ENCODE measurements at places on chromosomes 5 and 9.

GRCh38 chr5:111071413-111071812 is at the start of gene TSLP:
TSS of gene TSLP (plus strand) at chr5:111071713. CDS start at chr5:111071891, 178 bp downstream.
- no peak for DNase-seq

DNA sequence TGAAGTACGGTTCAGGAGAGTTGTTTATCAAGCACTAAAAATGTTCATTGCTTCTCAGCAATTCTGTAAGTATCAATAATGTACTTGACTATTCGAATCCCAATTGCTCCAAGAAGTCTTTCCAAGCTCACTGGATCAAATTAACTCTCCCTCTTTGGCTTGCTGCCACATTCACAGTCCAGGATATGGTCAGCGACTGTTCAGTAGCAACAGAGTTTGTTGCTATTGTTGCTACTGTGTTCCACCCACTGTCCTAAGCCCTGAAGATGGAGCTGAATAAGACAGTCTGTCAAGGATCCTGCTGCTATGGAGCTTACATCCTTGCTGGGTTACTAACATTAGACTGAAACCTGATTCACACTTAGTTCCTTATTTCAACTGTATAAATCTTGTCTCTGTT is 110.8 kb downstream of the FGF10 start:
- DNase-seq, result no peak

DNA sequence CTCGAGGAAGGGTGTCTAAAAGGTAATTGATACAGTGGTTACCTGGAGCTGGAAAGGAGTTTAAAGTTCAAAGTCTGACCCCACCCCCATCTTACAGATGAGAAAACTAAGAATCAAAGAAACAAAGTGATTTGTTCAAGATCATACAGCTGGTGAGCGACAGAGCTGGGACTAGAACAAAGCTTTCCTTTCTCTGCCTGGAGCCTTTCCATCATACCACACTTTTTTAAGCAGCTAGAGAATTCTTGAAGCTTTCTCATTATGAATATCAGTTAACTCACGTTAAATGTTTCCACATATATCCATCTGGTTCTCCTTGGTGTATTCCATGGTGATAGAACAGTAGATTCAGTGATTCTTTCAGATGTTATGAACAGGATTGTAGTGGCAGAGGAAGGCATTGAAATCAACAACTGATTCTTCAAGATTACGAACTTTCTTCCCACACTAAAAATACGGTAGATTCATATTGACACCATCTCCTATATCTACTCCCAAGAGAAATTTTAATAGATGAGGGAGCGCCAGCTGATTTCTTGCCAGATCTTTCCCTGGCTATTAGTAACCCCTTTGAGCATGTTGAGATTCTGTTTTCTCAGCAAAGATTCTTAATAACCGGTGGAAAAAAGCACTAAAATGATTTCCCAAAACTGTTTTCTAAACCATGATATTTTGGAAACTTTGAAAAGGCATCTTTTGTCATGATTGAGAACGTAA is 233.7 kb downstream of the ADAMTSL1 start:
- no peak for DNase-seq

DNA sequence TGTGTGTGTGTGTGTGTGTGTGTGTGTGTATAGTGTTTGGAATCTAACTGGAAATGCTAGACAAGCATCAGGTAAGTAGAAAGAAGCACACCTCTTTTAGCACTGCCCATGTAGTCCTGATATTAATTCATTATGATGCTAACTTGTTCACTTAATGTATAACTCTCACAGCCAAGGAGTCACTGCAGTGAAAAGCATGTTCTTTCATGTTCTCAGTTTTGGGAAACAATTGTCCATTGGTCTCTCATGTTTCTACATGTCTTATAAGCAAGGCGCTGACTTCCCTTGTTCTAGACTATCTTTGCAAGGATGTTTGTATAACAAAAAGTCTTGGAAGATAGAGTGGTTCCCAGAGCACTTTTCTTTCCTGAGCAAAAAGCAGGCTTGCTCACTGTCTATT is 148.8 kb upstream of the TNPO1 start:
- no peak for DNase-seq

- no peak for DNase-seq
Measured at GRCh38 chr5:162638849-162639248, 571.3 kb downstream of the GABRG2 start.

DNA sequence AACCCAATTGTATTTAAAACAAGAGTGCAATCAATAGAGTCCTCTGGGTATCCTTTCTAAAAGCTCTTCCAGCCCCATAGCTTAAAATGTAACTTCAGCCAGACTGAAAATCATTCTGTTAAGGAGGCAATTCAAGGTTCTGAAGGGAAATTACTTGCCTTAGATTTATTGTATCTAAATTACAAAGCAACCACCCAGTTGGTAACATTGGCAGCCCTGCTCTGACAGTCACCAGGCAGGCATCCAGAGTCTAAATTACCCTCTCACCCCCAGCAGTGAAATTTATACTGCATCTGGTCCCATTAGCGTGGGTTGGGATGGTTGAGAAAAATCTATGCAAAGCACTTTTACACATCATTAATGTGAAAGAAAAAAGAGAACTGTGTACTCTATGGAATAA is 514.7 kb downstream of the MTRR start:
- DNase-seq, result no peak

DNA sequence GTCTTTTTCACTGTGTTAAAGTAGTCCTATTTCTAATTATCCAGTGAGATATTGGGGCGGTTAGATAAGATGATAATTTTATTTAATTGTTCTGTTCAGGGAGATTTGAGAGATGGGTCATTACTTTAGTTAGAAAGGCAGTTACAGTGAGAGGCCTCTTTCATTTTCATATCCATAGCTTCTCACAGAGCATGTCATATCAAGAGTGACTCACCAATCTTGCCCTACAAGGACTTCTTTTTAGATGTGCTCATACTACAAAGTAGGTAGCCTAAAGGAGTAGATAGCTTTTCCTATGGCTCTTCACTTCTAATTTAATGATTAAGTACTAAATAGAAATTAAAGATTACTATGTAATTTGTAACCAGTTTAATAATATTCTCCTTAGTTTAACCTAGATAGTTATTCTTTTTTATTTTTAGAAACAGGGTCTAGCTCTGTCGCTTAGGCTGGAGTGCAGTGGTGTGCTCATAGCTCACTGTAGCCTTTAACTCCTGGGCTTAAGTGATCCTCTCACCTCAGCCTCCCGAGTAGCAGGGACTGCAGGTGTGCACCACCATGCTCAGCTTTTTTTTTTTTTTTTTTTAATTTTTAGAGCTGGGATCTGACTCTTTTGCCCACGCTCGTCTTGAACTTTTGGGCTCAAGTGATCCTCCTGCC is 71.0 kb downstream of the FER start:
- DNase-seq, result peak; percentile 54

GRCh38 chr5:136656811-136657210 is 291.5 kb upstream of the TRPC7 start:
- peak; percentile 62 for DNase-seq

DNA sequence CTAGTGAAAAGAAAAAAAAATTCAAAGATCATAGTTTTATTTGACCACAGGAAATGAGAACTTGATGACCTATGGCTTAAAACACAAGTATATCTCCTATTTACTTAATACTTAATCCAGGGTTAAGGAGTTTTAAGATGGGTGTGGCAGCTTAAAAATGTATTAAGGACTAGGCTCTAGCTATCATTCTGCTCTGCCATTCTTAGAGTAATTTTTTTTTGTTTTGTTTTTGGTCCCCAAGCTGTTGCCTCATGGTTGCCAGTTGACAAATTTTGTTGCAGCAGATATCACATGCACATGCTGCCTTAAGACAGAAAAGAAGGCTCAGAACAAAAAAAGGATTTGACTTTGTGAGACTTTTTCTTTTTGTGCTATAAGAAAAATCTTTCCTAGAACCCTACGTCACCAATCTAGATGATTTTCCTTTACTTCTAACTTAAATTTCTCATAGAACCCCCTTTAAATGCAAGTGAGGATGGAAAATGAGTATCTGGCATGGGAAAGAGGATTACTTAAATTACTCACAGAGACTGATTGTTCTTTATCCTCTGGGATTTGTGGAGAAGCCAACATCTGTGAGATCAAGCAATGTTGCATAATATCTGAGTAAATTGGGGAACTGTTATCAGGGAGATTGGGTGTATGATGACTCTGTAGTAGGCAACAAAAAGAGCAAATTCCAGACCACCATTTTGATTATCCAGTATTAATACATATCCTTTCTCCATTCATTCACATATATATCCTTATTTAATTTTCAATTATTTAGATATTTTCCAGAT is 364.7 kb upstream of the CD180 start:
- DNase-seq, result no peak

- DNase-seq, result no peak
Measured at GRCh38 chr9:71121275-71122021, at the start of gene TRPM3. TSS of gene TRPM3 (minus strand) at chr9:71121621. CDS start at chr9:71121354, 267 bp downstream.

DNA sequence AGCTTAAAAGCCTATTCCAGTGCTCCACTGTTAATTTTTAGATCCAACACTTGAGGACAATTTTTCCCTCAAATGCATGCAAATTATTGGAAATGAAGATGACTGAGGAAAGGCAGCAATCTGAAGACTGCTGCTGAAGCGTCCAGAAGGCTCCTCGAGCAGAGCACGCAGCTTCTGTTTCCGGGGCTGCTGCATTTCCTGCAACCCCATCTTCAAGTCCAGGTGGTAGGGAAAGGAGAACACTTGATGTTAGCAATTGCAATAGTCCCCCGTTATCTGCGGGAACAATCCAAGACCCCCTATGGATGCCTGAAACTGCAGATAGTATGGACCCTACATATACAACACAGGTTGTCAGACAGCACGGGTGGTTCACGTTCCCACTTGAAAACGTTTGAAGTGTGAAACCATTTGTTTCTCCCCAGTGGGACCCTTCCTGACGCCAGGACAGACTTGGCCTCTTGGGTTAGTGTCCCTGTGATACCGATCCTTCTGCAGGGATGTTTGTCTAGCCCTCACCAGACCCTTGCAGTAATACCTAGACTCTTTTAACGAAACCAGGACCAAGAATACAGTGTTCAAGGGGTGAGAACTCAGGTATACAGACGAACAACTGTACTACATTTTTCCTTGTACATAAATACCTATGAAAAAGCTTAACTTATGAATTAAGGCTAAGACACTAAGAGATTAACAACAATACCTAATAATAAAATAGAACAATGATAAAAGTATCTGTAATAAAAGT is 152.3 kb downstream of the HSD17B3 start:
- no peak for DNase-seq

- no peak for DNase-seq
Measured at GRCh38 chr5:171469326-171469725, 49.9 kb downstream of the FGF18 start.

DNA sequence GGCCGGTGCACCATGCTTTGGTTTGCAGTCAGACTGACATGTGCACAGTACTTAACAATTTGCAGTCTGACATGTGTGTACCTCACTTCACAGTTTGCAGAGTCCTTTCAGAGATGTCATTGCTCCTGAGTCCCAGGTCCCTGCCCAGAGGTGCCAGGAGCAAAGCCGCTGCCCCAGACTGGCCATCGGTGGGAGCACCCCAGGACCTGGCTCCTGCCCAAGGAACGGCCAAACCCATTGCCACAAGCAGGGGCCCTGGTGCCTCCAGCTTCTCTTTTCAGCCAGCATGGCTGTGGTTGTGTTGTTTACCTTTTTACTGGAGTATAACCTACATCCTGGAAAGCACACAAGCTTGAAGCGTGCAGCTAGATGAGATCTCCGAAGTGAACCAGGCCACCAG is 28.6 kb downstream of the RASGEF1C start:
- DNase-seq, result no peak

- DNase-seq, result no peak
Measured at GRCh38 chr5:117318528-117318927, 743.9 kb upstream of the SEMA6A start.

- DNase-seq, result peak; percentile 20
Measured at GRCh38 chr5:52861368-52861767, 73.7 kb downstream of the ITGA1 start.

GRCh38 chr5:33339413-33339812 is 101.4 kb upstream of the TARS1 start:
- no peak for DNase-seq

DNA sequence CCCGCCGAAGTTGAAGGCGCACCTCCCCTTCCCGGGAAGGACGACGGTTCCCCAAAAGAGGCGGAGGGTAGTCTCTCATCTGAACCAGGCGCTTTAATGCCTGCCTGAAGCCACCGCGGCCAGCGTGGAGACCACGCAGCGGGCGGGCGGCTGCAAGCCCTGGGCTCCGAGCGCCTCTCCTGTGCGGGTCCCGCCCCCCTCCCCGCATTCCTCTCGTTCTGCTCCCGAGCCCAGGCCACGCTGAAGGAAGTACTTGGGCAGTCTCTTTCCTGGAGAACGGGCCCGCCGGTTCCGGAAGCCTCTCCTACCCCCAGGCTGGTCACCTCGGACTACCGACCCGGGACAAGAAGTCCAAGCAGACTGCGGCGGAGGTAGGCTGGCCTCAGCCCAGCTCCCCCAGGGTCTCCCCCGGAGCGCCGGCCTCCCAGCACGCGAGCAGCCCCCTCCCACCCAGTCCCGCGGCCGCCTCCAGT is 571 bp downstream of the PPIC start:
- DNase-seq, result peak; percentile 56

GRCh38 chr5:91359962-91360609 is 23.0 kb downstream of the ARRDC3 start:
- DNase-seq, result peak; percentile 58

DNA sequence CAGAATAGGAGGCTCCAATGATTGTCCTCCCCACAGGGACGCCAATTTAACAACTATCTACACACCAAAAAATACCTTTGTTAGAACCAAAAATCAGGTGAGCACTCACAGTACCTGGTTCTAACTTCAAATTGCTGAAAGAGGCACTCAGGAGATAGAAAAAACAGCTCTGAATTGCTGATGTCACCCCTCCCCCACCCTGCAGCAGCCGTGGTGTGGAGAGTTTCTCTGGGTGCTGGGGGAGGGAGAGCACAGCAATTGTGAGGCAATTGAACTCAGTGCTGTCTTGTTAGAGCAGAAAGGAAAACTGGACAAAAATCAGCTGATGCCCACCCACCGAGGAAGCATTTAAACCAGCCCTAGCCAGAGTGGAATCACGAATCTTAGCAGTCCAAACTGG is 41.8 kb downstream of the TNFSF8 start:
- DNase-seq, result no peak

- peak; percentile 37 for DNase-seq
Measured at GRCh38 chr5:120901199-120901598, 437.1 kb downstream of the PRR16 start.

DNA sequence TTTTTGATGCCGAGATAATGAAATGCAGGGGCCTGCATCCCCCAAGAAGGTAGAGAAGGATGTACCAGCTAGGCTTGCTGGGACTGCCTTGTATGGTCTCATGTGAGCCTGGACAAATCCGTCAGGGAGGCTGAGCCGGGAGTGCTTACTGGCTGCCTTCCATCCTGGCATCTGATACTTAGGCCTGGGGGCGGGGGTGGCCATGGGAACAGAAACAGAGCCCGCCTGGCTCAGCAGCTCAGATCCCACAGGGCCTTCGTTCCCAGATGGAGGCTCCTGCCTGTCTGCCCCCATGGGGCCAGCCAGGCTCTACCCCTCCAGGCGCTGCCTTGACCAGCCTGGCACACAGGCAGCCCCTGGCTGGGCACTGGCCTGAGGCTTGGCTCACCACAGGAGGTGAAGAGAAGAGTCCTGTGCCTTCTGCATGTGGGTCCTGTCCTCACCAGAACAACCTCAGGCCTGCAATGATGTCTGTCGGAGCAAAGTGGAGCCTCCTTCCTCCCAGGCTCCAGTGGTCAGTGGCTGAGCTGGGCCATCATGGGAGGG is 10.5 kb upstream of the SPATA31E1 start:
- DNase-seq, result peak; percentile 70

- DNase-seq, result no peak
Measured at GRCh38 chr9:131275332-131276093, 797 bp downstream of the FAM78A start.

GRCh38 chr5:34914671-34915138 is 599 bp downstream of the RAD1 start:
- DNase-seq, result peak; percentile 56

- no peak for DNase-seq
Measured at GRCh38 chr5:144367991-144368390, 197.3 kb downstream of the KCTD16 start.

- DNase-seq, result no peak
Measured at GRCh38 chr9:93905473-93906133, 49.6 kb downstream of the BARX1 start.

Data from M059J (cell line).